ENCODE measurements at places on chromosomes 3 and 15.
A peak's percentile ranks its signal among the peaks of the same experiment; 100 is the strongest.

- H3K27me3 ChIP-seq: peaks cover 69% of the 10 kb centered on the region
- no peak for DNase-seq
- H3K4me1 ChIP-seq: peaks cover 13% of the 10 kb centered on the region
- no peak overlapping the region for H3K4me3 ChIP-seq
- H3K27ac ChIP-seq: no peak overlapping the region
Measured at GRCh38 chr15:32723171-32723948, 5.6 kb downstream of the GREM1 start.

DNA sequence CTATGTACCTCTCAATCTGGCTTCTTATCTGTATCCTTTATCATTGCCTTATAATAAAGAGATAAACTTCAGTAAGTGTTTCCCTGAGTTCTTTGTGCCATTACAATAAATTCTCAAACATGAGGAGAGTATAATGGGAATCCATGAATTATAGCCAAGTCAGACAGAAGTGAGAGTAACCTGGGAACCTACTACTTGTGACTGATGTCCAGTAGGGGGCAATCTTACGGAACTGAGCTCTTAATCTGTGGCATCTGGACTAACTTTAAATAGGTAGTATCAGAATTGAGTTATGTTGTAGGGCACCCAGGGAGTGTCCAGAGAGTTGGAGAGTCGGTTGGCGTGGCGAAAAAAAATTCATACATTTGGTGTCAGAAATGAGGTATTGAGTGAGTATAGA, 542.6 kb downstream of the ZBBX start:
- H3K36me3 ChIP-seq: no peaks in the 10 kb centered on the region
- no peaks in the 10 kb centered on the region for H3K27me3 ChIP-seq
- no peak overlapping the region for H3K4me3 ChIP-seq
- H3K27ac ChIP-seq: no peak overlapping the region
- H3K4me1 ChIP-seq: no peaks in the 10 kb centered on the region

- H3K27ac ChIP-seq: no peak overlapping the region
- H3K4me3 ChIP-seq: no peak overlapping the region
- H3K4me1 ChIP-seq: peaks cover 13% of the 10 kb centered on the region
- H3K27me3 ChIP-seq: no peaks in the 10 kb centered on the region
- DNase-seq: no peak
Measured at GRCh38 chr3:114651555-114651954, 357.7 kb downstream of the TIGIT start.

GRCh38 chr15:86608461-86609205, 529.0 kb downstream of the AGBL1 start:
- no peak for DNase-seq
- no peak overlapping the region for H3K4me3 ChIP-seq
- no peaks in the 10 kb centered on the region for H3K36me3 ChIP-seq
- H3K4me1 ChIP-seq: peaks cover 5% of the 10 kb centered on the region

DNA sequence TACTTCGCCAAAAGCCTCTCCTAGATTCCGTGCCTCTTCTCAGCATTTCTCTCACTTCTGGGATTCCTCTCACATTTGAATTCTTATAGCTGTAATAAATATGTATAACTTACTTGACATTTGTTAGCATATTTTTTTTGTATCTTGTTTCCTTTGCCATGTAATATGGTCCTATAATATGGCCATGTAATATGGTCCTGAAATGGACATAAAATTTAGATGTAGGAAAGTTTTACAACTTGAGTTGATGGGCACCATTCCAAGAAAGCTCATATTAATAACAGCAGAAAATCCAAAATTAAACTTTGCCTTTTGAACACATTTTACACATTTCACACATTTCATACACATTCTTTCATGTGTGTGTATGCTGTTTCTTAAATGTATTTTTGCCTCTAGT, 480.6 kb downstream of the RBMS3 start:
- no peak overlapping the region for H3K27ac ChIP-seq
- H3K4me3 ChIP-seq: no peak overlapping the region
- H3K4me1 ChIP-seq: peaks cover 32% of the 10 kb centered on the region
- peaks cover 4% of the 10 kb centered on the region for H3K36me3 ChIP-seq
- no peaks in the 10 kb centered on the region for H3K27me3 ChIP-seq

GRCh38 chr3:177725165-177725564, 527.9 kb upstream of the TBL1XR1 start:
- no peak overlapping the region for H3K27ac ChIP-seq
- peaks cover 32% of the 10 kb centered on the region for H3K4me1 ChIP-seq
- no peaks in the 10 kb centered on the region for H3K27me3 ChIP-seq
- H3K4me3 ChIP-seq: no peak overlapping the region

DNA sequence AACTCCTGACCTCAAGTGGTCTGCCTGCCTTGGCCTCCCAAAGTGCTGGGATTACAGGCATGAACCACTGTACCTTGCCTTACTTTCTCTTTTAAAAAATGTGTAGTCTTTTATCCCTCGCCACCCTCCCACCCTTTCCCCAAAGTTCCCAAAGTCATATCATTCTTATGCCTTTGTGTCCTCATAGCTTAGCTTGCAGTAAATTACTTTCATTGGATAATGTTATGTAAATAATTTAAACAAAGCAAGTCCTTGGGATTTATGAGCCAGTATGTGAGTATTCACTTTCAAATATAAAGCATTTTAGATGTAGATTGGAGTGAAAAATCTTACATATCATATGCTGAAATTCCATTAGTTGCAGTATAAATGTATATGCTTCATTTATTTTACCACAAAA, 11.0 kb downstream of the GTF2A2 start:
- DNase-seq: no peak
- no peaks in the 10 kb centered on the region for H3K4me1 ChIP-seq
- peaks cover 25% of the 10 kb centered on the region for H3K36me3 ChIP-seq
- no peak overlapping the region for H3K27ac ChIP-seq
- H3K27me3 ChIP-seq: no peaks in the 10 kb centered on the region

DNA sequence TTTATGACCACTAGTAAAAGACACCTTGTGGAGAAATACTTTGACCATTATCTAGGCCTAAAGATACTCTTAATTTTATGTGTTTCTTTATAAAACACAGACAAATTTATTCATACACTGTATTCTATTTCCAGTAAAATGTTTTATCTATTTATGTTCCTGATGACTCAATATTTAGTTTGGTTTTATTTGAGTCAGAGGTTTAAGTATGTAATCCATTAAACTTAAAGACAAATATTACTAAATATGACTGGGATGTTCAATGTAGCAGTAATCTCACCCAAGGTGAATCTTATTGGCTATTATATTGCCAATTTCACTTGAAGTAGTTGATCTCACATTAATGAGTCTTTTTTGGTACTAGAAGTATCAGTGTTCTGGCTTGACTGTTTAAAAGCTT, 799.7 kb downstream of the CADM2 start:
- no peak overlapping the region for H3K4me3 ChIP-seq
- H3K4me1 ChIP-seq: no peaks in the 10 kb centered on the region
- H3K27me3 ChIP-seq: no peaks in the 10 kb centered on the region
- DNase-seq: no peak
- H3K36me3 ChIP-seq: no peaks in the 10 kb centered on the region

- peaks cover 28% of the 10 kb centered on the region for H3K4me1 ChIP-seq
- H3K27me3 ChIP-seq: no peaks in the 10 kb centered on the region
- peak; percentile 25 for DNase-seq
Measured at GRCh38 chr3:128271536-128272332, 118.5 kb downstream of the EEFSEC start.

- H3K27ac ChIP-seq: no peak overlapping the region
- peaks cover 17% of the 10 kb centered on the region for H3K27me3 ChIP-seq
- H3K36me3 ChIP-seq: no peaks in the 10 kb centered on the region
- no peak overlapping the region for H3K4me3 ChIP-seq
- no peaks in the 10 kb centered on the region for H3K4me1 ChIP-seq
- no peak for DNase-seq
Measured at GRCh38 chr3:131605916-131606315, 103.1 kb upstream of the MRPL3 start.

GRCh38 chr3:122265957-122266356, 59.1 kb upstream of the CSTA start:
- H3K4me1 ChIP-seq: no peaks in the 10 kb centered on the region
- H3K36me3 ChIP-seq: no peaks in the 10 kb centered on the region
- no peak overlapping the region for H3K4me3 ChIP-seq
- no peaks in the 10 kb centered on the region for H3K27me3 ChIP-seq

DNA sequence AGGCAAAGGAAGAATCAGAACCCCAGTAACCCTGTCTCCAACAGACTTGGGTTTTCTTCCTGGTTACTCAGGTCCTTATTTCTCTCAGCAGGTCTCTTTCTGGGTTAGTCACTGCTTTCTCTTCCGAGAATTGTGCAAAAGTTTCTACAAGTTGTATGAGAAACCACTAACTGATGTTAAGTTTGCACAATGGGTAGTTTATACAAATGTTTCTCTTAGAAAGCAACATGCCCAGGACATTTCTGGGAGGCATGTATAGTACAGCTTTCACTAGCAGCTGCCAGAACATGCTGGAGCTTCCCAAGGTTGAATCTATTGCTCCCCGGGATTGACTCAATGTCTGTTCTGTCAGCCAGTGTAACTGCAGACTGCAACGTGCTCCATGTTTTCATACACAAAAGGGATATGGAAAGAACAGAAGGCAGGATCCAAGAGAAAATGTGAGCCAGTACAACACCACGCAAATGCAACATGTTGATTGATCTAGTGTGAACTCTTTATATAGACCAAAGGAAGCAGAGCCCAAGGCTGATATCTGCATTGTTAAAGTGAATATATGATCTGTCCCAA, 887.8 kb downstream of the MCTP2 start:
- H3K27me3 ChIP-seq: no peaks in the 10 kb centered on the region
- no peaks in the 10 kb centered on the region for H3K36me3 ChIP-seq
- no peak overlapping the region for H3K27ac ChIP-seq
- no peak for DNase-seq
- H3K4me1 ChIP-seq: no peaks in the 10 kb centered on the region

DNA sequence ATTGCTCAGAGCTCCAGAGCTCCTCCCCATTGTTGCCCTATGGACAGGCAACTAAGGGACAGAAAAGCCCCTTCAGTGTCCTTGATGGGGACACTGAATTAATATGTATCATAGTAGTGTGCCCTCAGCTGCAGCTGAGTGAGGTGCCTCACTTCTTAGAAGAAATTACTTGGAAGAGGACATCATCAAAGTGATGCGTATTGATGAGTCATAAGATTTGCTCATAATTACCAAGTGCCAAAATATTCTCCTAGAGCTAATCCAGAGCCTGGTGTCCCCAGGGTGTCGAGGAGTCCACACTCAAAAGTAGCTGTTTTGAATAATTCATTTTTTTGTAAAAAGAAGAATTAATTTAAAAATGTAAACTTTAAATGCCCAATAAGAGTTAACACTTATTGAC, 200.7 kb upstream of the SEMA6D start:
- H3K27me3 ChIP-seq: no peaks in the 10 kb centered on the region
- H3K27ac ChIP-seq: no peak overlapping the region
- H3K36me3 ChIP-seq: no peaks in the 10 kb centered on the region

- H3K4me3 ChIP-seq: no peak overlapping the region
- H3K36me3 ChIP-seq: no peaks in the 10 kb centered on the region
- DNase-seq: peak; percentile 50
- peaks cover 3% of the 10 kb centered on the region for H3K4me1 ChIP-seq
Measured at GRCh38 chr3:126105691-126106187, 21.8 kb upstream of the SLC41A3 start.

GRCh38 chr3:17985658-17986347, 243.4 kb upstream of the TBC1D5 start:
- no peak overlapping the region for H3K4me3 ChIP-seq
- no peaks in the 10 kb centered on the region for H3K27me3 ChIP-seq
- no peak overlapping the region for H3K27ac ChIP-seq
- peaks cover 3% of the 10 kb centered on the region for H3K36me3 ChIP-seq
- no peak for DNase-seq

- no peak overlapping the region for H3K27ac ChIP-seq
- no peak for DNase-seq
- H3K27me3 ChIP-seq: no peaks in the 10 kb centered on the region
- H3K4me3 ChIP-seq: no peak overlapping the region
- H3K4me1 ChIP-seq: peaks cover 15% of the 10 kb centered on the region
- H3K36me3 ChIP-seq: no peaks in the 10 kb centered on the region
Measured at GRCh38 chr3:156772588-156773206, 53.5 kb upstream of the LEKR1 start.

Data from type B pancreatic cell (in vitro differentiated cells).